A673 (cell line): ENCODE measurements at places on chromosomes 12 and 14. TPM values are rescaled to one million over a fixed set of nuclear protein-coding genes. Genes with fewer than 3 reads are reported as not detected.

DNA sequence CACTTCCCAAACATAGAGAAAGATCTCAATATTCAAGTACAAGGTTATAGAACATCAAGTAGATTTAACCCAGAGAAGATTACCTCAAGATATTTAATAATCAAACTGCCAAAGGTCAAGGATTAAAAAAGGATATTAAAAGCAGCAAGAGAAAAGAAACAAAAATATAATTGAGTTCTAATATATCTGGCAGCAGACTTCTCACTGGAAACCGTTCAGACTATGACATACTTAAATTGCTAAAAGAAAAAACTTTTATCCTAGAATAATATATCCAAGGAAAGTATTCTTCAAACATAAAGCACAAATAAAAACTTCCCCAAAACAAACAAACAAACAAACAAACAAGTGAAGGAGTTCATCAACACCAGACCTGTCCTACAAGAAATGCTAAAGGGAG, 92.4 kb downstream of the FSCB start:
- no peak for DNase-seq

DNA sequence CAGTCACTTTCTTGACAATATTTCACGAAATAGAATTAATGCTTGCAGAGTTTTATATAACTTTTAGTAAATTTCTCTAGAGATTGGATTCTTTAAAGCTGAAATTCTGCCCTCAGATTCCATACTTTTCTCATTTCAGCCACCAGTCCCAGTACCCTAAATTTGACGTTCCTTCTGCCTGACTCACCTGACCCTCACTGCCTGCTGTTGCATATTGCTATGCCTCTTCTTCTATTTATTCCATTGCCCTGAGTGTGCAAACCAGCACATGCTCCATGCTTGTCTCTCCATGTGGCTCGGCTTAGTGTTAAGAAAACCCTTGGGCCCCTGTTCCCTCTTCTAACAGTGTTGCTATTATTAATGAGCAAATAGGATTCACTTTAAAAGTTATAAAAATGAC, 533.3 kb downstream of the LRFN5 start:
- no peak for DNase-seq

DNA sequence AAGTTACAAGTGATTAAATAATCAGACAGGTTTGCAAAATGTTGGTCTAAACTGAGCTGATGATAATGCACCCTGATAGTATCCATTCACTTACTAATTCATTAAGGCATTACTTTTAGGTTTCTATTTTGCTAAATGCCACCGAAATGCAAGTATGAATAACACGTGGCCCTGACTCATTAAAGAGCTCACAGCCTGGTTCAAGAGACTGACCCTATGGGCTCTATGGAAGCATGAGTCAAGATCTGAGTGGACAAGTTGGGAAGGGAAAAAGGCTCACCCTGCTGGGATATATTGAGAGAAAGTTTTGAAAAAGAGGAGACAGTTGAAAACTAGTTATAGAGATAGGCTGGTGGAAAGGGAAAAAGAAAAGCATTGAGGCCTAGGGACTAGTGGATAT, 14.8 kb upstream of the LRRC9 start:
- no peak for DNase-seq

GRCh38 chr12:76852106-76852505, 26.7 kb downstream of the CSRP2 start:
- DNase-seq, result no peak

The DCN gene
- total RNA-seq, result 3.5 and 3.6 TPM in 2 replicates

GRCh38 chr12:32788405-32788804, 32.7 kb upstream of the YARS2 start:
- no peak for DNase-seq

DNA sequence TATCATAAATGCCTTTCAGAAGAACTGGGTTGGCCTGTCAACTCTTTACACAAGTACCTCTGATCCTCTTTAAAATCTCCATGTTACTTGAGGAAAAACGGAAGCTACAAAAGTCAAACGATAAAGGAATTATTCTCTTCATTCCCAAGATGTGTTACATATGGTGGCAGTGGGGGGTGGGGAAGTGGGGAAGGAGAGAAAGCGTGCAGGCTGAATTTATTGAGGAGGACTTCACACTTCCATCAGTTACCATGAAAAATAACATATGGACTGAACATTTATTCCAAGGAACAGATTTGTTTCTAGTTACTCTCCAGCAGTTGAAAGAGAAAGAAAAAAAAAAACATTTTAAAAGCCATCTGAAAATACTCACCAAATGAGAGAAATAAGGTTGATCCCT, 474.4 kb upstream of the DCN start:
- DNase-seq, result no peak

GRCh38 chr12:114690267-114691135, 6.5 kb upstream of the TBX3 start:
- DNase-seq, result no peak

- DNase-seq, result peak; percentile 25
These were observed 1.2 kb downstream of the PELI2 start for GRCh38 chr14:56119201-56119981.

The SERPINA10 gene
- total RNA-seq, result not detected in 2 replicates

GRCh38 chr12:122035292-122035691, 13.6 kb downstream of the BCL7A start:
- no peak for DNase-seq

DNA sequence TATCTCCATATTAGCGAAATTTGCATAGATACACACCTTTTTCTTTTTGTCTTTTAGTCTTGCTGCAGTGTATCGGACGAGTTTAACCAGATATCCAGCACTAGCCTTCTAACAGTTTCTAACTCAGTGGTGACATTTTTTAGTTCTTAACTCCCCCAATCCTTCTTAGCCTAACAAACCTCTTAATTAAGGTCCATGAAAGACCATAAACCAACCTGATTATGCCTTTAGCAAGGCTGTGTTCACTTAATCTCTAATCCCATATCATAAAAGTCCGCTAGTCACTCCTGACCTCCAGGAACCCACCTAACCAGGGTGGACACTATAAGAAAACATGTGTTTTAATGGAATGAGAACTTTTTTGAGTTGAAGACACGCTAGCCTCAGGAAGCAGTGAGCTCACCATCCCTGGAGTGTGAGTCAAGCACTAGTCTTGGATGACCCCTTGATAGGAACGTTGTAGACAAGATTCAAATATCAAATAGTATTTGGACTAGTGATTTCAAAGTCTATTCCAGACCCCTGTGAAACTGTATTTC, 9.5 kb downstream of the CDKN1B start:
- no peak for DNase-seq

- DNase-seq, result no peak
These were observed 18.6 kb downstream of the INTS13 start for GRCh38 chr12:26919216-26919555.

The OTOGL gene
- total RNA-seq, result 0.26 and 0.73 TPM in 2 replicates

The LRP1-AS gene
- total RNA-seq, result not detected in 2 replicates

DNA sequence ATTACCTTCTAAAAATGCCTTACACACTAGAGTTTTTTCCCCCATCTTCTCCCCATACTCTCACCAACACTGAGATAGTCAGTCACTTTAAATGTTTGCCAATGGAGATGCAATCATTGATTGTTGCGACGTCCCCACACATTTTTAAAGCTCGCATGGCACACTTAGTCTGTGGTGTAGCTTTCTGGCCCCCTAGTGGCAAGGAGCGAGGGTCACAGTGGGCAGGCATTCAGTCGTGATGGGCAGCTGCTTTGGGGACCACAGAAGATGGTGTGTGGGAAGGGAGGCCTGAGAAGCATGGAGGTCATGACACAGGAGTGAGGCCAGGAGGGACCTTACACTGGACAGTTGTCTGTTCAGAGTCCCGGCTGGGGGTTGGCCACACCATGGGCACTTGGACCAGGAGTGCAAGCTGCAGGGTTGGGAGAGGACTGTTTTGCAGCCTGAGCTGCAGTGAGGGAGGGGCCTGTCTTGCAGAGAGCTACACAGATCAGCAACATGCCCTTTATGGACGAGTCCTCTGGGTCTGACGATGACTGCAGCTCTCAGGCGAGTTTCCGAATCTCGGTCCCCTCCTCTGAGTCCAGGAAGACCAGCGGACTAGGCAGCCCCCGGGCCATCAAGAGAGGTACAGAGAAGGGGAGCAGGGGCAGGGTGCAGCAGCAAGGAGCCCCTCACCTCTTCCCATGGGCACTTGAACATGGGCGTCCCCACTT, 28.6 kb downstream of the PIGH start:
- DNase-seq, result peak; percentile 65

DNA sequence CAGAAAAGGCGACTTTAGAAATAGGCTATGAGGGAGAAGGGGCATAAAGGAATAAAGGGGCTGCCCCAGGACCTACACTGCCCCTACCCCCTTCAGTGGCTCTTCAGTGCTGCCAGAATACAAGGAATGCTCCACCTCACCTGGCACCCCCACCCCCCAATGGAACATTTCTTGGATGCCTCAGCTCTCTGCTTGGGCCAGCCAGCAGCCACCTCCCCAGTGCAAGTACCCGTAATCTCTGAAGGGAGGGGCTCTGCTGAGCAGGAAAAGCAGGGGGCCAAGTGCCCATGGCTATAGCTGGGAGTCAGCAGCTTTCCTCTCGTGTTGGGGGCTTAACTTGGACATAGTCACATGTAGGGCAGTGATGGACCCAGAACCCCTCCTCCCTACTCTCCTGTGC, 33.3 kb downstream of the BAZ2A start:
- DNase-seq, result no peak

The ZNF891 gene
- total RNA-seq, result 2.9 TPM in 2 replicates

DNA sequence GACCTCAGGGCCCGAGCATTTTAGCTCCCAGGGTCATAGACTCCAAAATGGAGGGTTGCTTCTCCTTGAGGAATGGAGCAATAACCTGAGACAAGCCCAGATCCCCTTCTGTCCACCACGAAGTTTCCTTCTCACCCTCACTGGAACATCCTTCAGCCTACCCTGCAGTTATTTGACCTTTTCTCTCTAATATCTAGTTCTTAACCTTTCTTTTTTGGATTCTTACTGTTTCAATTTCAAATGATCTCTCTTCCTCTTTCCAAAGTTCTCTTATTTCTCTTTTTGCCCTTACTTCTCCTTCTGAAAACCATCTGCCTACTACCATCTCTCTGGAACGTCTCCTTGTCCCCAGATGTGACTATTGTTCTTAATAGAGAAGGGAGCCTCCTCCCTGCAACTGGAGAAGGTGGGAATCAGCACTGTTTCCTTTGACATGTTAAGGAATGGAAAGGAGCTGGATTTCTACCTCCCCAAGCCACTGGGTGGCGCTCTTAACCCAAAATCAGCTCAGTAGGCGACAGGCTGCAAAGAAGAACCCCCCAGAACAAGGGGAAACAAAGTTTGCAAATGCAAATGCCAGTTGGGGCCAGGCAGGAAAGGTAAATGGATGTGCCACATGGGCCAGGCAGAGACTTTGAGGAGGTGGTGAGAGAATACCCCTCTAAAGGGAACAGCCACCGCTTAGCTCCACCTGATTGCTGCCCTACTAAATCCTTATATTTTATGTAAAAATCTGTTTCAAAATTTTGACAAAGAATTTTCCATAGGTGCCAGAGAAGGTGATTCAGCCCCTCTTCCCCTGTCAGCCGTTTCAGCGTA, 22.4 kb upstream of the PDE1B start:
- DNase-seq, result peak; percentile 72

- DNase-seq, result no peak
These were observed 53.4 kb downstream of the PRMT8 start for GRCh38 chr12:3544296-3544965.

- no peak for DNase-seq
These were observed 313.3 kb downstream of the DUSP6 start for GRCh38 chr12:89038831-89039512.

DNA sequence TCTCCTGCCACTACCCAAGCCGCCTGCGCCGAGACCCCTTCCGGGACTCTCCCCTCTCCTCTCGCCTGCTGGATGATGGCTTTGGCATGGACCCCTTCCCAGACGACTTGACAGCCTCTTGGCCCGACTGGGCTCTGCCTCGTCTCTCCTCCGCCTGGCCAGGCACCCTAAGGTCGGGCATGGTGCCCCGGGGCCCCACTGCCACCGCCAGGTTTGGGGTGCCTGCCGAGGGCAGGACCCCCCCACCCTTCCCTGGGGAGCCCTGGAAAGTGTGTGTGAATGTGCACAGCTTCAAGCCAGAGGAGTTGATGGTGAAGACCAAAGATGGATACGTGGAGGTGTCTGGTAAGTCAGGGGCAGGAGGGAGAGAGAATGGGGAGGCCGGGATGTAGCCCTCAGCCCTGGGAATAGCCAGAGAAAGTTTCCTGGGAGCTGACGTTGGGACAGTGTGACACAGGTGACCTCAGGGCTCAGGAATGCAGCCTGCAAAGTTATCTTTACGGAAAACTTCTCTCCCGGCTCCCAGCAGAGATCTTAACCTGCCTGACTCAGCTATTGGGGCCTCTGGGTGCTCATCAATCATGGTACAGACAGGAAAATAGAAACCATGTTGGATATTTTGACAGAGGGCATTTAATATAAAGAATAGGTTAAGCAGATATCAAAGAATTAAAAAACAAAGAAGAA, 747 bp downstream of the HSPB8 start:
- DNase-seq, result no peak

The ZNF641 gene
- total RNA-seq, result 9.9 and 13.7 TPM in 2 replicates

DNA sequence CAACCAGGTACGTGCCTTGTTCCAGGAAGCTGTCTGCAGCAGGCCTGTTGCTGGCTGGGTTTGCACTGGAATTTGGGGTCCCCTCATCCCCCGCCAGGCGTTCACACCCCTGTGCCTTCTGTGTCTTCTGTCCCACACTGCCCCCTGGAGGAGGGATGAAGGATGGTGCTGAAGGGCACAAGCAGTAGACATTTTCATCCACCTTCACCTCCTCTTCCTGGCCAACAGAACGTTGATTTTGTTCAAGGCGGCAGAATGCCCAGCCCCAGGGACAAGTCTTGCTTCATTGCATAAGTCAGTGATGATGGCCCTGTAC, 122.1 kb downstream of the CALM1 start:
- DNase-seq, result peak; percentile 49

GRCh38 chr14:68603533-68604360, 189.1 kb downstream of the ZFP36L1 start:
- DNase-seq, result no peak

DNA sequence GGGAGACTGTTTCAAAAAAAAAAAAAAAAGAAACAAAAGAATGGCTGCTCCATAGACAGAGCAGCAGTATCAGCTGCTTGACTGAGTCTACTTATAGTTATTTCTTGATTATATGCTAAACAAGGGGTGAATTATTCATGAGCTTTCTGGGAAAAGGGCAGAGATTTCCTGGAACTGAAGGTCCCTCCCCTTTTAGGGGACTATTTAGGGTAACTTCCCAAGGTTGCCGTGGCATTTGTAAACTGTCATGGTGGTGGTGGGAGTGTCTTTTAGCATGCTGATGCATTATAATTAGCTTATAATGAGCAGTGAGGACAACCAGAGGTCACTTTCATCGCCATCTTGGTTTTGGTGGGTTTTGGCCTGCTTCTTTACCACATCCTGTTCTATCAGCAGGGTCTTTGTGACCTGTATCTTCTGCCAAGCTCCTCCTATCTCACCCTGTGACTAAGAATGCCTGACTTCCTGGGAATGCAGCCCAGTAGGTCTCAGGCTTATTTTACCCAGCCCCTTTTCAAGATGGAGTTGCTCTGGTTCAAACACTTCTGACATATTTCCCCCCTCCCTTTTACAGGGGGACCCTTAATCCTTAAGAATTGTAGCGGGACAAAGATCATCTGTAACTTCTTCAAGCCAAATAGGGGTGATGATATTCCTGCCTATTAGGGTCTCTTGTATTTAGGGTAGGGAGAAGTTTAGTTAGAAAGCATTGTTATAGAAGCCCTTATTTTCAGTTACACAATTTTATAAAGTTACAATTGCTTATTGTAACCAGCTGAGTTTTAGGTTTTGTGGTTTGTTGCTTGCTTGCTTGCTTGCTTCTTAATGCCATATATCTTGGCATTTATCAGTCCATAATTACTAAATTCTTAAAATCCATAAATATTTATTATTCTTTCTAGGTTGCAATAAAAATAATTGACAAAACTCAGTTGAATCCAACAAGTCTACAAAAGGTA, 42.5 kb downstream of the MARK3 start:
- peak; percentile 89 for DNase-seq

The POMT2 gene
- total RNA-seq, result 49.5 and 55.6 TPM in 2 replicates
